ENCODE measurements at places on chromosomes 11 and 22.

DNA sequence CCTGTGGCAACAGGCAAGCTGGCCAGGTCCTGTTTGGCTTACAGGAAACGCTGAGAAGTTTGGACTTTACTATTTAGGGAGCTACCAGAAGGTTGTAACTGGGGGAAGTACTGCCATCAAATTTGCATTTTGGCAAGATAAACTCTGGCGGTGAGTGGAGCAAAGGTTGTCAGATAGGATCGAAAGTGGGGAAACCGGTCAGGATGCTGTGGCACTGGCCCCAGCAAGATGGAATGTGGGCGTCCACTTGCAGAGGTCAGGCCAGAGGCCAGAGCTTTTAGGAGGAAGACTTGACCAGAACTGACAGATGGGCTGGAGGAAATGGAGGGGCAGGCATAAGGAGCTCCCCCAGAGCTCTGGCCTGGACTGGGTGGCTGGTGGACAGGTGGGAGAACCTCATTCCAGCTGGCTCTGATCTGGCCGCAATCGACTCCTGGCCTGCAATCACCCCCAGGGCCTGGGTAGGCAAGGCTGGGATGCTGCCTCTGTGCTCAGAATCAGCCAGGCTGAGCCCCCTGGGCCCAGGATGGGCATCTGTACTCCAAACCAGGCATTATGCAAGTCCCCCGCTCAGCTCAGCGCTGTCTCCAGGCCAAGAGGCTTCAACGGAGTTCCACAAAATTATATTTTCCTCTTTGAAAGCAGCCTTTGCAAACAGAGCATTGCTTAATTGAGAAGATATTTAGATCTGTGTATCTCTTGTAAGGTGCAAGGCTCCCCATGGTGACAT lies 178.3 kb upstream of the NECTIN1 start:
- DNase-seq: no peak

DNA sequence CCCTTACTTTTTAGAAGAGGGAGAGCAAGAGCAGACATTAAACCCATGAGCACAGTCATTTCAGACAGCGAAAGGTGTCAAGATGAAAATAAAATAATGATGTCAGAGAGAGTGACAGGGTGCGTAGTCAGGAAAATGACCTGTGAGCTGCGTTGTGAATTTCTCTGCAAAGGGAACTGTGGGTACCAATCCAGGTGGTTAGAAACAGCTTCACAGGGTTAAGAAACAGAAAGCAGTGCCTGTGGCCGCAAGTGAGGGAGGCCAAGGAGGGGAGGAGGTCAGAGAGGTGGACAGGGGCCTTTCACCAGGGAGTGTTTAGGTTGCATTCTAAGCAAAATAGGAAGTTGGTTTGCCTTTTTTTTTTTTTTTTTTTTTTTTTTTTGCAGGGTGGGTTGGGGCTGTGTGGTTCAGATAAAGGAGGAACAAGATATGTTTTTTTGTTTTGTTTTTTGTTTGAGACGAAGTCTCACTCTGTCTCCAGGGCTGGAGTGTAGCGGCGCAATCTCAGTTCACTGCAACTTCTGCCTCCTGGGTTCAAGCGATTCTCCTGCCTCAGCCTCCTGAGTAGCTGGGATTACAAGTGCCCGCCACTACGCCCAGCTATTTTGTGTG lies 7.9 kb downstream of the TIGD3 start:
- no peak for DNase-seq

- no peak for DNase-seq
These were observed 36.5 kb downstream of the TENM4 start for GRCh38 chr11:79404325-79404724.

- peak; percentile 14 for DNase-seq
These were observed at the start of gene SPON1 for GRCh38 chr11:13962562-13963168. Gene SPON1, plus strand, starts transcription at chr11:13962723. Its CDS starts 182 bp downstream, at chr11:13962905.

DNA sequence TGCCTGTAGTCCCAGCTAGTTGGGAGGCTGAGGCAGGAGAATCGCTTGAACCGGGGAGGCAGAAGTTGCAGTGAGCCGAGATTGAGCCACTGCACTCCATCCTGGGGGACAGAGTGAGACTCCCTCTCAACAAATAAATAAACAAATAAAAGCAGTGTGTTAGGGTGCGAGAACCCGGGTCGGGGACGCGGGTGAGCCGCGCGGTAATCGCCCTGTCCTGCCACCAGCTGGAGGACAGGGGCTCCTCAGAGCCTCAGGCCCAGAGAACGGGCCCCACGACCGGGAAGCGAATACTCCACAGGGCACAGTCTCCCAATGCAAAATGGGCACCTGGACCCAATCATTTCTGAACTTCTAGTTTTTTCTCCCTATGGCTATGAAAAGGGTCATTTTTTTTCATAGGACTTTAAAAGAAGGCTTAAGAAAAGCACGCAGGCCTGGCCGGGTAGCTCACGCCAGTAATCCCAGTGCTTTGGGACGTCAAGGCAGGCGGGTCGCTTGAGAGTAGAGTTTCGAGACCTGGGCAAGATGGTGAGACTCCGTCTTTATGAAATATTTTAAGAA lies 744 bp upstream of the MCM5 start:
- no peak for DNase-seq

DNA sequence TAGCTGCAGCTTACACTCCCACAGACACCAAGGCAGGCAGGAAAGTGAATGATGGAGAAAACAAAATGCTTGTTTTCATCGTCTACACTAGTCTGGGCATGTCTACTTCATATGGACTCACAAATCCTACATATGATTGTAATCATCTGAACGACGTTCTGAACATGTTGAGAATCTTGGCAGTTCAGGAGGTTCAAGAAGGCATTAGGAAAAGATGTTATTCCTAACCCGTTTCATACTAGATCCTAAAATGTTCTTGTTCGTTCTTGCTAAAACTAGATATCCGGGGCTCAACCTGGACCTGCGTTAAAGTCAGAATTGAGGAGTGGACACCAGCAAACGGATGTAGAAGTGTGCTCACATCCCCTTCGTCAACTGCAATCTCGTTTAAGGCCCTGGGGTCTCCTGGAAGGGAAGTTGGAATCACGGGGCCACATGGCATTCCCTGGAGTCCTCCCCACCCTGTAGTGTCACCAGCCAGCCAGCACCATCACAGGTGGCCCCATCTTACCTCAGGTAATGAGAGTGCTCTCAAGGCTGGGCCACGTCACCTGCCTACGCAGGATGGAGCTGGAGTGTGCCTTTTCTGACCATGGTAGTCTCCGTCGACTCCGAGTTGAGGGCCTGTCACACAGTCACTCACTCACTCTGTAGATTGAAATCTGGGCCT lies 37.3 kb downstream of the C11orf58 start:
- no peak for DNase-seq

DNA sequence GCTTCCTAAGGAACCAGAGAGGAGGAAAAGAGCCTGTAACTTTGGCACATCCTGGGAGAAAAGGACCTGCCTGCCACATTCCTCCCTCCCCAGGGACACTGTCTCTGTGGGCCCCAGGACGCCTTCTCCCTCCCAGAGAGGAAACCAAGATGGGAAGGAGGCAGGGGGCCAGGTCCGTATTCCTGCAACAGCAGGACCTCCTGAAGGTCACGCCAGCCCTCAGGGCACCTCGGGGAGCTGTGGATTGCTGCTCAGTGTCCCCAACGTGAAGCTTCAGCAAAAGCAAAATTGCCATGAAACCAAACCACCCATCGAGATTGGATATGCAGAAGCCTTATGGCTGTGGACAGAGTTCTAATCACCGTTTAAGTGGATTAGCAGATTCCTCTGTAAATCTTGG lies 86.7 kb downstream of the ARHGAP8 start:
- DNase-seq: no peak

DNA sequence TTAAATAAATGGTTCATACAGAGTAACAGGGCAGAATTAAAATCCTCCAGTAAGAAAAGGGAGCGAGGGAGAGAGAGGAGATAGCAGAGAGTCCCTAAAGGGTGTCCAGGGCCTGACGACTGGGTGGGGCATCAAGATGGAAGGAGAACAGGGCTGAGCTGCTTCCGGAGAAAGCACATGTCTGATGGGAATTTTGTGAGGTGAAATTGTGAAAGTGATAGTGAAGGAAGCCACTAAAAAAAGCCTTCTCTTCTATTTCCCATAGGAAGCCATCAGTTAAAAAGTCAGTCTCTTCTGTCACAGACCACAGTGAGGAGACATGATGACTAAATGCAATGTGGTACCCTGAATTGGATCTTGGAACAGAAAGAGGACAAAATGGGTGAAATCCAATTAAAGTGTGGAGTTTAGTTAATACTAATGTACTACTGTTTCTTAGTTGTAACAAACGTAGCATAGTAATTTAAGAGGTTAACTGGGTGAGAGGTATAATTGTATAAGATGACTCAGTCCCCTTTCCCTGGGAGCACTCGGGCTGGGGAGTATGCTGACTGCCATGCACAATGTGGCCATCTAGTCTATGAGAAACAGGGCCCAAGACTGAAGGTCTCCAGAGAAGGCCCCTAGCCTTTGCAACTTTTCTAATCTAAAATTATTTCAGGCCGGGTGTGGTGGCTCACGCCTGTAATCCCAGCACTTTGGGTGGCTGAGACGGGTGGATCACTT lies 29.5 kb upstream of the FCHSD2 start:
- no peak for DNase-seq

DNA sequence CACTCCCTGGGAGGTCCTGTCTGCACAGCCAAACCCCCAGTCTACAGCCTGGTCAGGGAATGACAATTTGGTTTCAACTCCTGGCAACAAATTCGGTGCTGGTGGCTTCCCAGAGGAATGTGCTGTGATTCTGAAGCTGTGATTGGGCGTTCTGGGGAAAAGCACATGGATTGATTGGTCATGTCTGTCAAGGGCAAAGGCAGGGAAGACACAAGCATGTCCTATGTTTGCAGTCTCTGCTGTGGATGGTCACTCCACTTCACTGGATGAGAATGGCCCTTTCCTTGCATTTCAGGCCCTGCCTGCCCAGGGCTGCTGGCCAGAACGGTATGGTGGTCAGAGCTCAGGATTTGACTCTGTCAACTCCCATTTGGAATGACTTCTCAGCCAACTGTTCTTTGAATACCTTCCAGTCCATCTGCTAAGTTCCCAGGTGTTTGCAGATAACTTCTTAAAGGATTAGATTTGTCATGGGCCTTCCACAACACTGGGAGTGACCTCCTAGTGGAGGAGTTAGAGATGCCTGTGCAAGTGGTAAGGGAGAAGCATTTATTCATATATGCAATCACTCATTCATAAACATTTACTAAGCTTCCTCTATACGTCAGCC lies 42.7 kb downstream of the SGSM1 start:
- DNase-seq: no peak

DNA sequence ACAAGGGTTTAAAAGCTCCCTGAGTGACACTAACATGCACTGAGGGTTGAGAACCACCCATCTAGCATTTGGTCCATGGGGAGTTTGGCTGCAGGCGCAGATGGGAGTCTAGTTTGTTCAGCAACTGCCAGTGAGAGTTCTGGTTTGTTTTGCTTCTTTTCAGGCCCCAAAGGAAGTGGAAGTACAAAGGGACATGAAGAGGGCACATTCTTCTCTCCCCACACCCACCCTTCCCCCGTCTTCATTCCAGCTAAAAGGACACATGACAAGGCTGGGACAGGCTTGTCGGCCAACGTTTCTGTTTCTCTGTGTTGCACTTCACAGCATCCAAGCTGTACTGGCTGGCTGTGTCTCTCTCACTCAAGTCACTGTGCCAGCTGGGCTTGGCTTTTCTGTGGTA lies 8.2 kb upstream of the ENDOD1 start:
- no peak for DNase-seq

- DNase-seq: no peak
These were observed 1.3 kb downstream of the TP53I11 start for GRCh38 chr11:44949160-44950030.

DNA sequence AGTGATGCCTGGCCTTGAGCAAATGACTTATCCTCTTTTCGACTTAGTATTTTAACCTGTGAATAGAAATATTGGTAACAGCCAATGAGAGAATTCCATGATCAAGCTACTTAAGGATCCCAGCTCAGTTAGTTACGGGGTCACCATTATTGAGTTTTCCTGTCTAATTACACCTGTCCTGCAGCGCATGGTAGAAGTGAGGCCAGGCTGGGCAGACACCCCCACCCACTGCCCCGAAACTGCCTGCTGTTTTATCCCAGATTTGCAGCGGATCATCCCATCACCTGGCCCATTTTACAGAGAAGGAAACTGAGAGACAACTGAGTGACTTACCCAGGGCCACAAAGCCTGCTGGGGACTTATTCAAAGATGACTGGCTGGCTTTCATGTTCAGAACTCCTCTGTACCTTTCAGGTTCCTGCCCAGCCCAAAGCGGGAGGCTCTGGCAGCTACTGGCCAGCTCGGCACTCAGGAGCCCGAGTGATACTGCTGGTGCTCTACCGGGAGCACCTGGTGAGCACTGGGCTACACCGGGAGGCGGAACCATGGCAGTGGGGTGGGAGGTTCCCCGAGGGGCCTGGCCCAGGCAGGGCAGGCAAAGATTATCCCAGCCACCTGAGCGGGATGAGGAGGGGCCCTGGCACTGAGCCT lies 1.4 kb downstream of the MUS81 start:
- DNase-seq: no peak

DNA sequence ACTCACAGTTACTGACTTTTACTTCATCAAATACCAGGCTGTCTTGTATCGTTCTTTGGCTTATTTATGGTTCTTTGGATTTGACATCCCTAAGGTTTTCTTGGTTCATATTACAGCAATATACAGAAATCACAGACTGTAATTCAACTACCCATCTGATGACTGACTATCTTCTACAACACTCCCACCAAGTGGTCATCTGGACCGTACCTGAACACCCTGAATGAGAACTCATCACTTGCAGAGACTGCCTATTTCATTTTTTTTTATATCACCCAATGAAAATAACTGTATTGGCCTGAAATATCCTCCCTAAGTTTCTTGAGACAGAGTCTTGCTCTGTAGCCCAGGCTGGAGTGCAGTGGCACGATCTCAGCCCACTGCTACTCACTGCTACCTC lies 9.5 kb upstream of the UPB1 start:
- no peak for DNase-seq

DNA sequence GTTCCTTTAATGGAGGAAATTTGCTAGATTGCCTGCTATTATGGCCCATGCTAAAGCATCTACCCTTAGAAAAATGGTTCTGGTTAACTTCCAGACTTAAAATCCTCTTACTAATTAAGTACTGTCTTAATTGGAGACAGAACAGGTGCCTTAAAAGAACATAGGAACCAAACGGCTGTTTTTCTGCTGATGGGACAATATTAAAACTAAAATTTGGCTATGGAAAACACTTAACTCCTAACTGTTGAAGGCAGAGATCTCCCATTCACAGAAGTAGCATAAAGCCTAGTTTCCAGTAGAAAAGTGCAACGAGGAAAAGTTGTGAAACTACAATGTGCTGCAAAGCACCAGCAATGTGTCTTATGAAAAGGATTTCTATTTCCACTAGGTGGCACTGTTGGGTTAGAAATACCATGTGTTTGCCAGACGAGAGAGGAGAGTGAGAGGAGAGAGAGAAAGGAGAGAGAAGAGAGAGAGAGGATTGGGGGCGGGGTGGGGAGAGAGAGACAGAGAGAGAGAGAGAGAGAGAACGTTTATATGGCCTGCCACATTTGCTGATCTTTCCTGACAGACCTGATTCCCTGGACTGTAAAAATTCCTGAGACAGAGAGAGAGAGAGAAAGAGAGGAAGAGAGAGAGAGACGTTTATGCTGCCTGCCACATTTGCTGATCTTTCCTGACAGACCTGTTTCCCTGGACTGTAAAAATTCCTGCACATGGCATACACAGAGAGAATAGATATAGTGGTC lies 51.5 kb downstream of the FAM181B start:
- no peak for DNase-seq

- DNase-seq: no peak
These were observed 1.5 kb downstream of the PTPRJ start for GRCh38 chr11:47981667-47982404.

- DNase-seq: no peak
These were observed 45.4 kb downstream of the KCNC1 start for GRCh38 chr11:17779861-17780594.

- DNase-seq: no peak
These were observed 1.2 kb downstream of the VEGFB start for GRCh38 chr11:64235437-64236161.
